ENCODE measurements at places on chromosomes 1 and 21. TPM values are rescaled to one million over a fixed set of nuclear protein-coding genes. Genes with fewer than 3 reads are reported as not detected.

Gene PLEKHA6
- polyA plus RNA-seq = 6.8 TPM

- DNase-seq = no peak
Observed at GRCh38 chr1:38498686-38499085, 360.9 kb downstream of the RRAGC start.

- DNase-seq = no peak
Observed at GRCh38 chr1:156944848-156945247, 24.4 kb downstream of the LRRC71 start.

Gene COL16A1
- 39.5 TPM for polyA plus RNA-seq

DNA sequence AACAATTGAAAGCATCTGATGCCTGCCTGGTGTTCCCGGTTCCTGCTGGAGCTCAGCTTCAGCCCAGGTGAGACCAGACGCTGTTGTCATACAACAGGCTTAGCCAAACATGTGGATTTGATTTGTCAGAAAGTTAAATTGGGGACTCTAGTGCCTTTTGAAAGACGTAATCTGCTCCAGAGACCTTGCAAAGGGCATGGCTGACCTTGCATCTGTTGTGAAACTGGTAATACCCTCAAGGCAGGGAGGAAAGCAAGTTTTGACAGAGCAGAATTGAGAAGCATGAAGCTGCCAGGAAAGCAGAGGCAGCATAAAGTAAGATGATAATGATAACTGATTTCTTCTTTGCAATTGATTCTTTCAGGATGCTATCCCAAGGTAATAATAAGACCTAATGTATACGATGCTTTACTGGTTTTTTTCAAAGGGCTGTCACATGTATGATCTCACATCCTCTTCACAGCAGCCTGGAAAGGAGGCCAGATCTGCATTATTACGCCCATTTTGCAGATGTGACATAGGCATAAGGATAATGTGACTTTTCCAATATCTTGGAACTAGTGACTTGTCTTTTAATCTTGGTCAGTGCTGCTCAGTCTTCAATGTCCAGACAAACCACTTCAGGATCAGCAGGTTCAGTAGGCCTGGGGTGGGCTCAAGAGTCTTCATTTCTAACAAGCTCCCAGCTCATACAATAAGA, 24.7 kb upstream of the CNN3 start:
- DNase-seq = no peak
